ENCODE measurements at places on chromosomes 12 and 14. TPM values are rescaled to one million over a fixed set of nuclear protein-coding genes. Genes with fewer than 3 reads are reported as not detected.

Gene RGS6
- 22.4 TPM for total RNA-seq

Gene TTC9
- total RNA-seq: 2.9 TPM

- DNase-seq: no peak
Measured at GRCh38 chr14:74912801-74913200, 10.3 kb downstream of the RPS6KL1 start.

DNA sequence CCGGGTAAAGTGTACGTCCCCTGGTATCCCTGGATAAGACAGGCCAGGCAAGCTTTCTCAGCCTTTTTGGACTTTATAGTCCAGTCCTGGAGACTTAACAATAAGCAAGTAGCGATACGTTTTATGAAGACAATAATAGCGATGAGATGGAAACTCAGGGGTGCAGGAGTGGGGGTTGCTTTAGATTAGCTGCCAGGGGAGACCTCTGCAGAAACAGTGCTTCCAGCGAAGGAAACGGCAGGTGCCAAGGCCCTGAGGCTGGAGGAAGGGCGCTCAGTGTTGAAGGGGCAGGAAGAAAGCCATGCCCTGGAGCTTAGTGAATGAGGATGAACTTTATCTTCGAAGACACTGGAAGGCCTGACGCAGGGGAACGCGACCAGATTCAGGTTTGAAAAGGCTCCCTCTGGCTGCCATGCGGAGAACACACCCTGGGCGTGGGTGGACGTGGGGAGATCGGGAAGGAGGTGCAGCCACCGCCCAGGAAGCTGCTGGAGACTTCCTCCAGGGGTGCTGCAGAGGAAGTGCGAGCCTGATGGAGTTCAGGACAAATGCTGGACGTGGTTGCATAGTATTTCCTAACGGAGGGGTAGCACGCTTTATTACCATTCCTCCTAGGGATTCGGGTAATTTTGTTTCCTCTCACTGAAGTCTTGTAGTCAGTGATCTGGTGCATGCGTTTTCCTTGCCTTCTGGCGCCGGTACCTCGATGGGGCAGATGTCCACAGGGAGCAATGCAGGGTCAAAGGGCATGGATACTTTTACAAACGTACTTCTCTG lies 26.1 kb upstream of the UBC start:
- DNase-seq: peak; percentile 96

DNA sequence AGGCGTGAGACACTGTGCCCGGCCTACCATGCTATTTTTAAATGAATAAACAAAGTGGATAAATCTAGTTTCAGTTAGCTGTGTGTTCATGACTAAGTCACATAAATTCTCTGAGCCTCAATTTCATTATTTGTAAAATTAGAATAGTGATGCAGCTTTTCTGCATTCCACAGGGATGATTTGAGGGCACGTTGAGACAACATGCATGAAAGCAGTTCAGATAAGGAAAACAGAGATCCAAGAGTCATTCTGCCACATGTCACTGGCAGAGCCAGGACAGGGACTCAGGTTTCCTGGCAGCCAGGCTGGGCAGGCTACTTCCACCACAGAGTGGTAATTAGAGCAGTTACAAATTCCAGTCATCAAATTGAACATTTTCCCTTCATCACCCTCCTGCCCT lies 2.9 kb upstream of the PPP4R4 start:
- DNase-seq: no peak

Measured in cardiac septum (tissue), 1 donor.